ENCODE measurements at places on chromosomes 7 and 10. TPM values are rescaled to one million over a fixed set of nuclear protein-coding genes. Genes with fewer than 3 reads are reported as not detected.

DNA sequence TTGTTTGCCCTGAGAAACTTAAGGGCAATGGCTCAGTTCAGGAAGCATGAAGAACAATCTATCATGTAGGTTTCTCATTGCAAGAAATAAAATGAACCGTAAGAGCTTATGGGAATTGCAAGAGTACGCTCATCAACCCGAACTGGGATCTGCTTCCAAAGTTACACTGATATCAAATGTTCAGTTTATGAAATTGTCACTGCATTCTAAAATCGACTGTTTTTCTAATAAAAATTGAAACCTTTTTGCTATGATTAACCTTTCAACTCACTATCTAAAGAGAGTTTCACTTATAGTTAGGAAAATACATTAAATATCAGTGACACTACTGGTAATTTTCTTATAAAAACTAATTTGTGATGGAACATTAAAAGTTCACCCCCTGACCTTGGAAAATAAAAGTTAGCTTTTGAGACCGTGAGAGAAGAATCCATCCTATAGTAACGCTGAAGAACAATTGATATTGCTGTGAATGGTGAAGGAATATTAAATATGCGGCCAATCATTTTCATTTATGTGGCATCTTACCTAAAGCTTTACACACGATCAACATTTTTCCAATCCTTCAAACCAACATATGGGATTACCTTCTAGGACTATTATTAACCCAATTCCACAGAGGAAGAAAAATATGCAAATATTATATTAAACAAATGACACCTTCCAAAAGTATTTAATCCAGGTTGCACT, 2.2 kb downstream of the MEOX2 start:
- DNase-seq: no peak

GRCh38 chr7:21962677-21963076, 17.0 kb upstream of the CDCA7L start:
- DNase-seq: no peak

GRCh38 chr10:132360766-132361447, 28.9 kb downstream of the LRRC27 start:
- no peak for DNase-seq

DNA sequence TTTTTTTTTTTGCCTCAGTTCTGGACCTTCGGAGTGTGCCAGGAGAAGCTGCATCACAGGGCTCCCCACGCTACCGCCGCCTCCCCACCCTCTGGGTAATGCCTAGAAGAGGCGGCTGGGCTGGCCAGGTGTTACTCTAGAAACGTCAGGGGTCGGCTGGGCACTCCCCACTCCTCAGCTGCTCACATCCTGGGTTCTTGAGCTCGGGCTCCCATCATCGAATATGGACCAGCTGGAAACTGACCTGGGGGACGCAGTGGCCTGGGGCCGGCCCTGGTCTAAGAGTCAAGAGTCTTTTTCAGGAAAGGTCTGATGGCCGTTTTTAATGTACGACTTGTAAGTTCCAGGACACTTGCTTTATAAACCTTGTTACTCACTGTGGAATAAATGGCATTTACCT, 326.5 kb downstream of the WDR37 start:
- DNase-seq: no peak

Gene ATP5MK
- 397 TPM for total RNA-seq

DNA sequence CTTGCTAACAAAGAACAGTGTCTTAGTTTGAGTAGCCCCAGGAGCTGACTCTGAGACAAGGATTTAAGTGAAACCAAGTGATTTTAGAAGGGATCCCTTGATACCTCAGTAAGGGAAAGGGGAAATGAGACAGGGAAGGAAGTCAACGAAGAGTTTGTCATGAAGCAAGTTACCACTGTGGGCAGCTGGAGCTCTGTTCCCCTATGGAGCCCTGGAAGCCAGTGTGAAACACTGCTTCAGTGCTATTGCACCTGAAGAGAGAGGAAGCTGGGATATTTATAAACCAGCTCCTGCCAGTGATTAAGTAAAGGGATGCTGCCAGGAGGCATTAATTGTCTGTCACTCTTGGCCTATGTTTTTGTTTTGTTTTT, 58.9 kb upstream of the WAPL start:
- no peak for DNase-seq

GRCh38 chr7:1787241-1787640, 117.2 kb downstream of the ELFN1 start:
- DNase-seq: no peak

- no peak for DNase-seq
These were observed 33.7 kb downstream of the AP5Z1 start for GRCh38 chr7:4809091-4809591.

Gene LRWD1
- 28.2 TPM for total RNA-seq

Gene LRRC17
- 34.6 TPM for total RNA-seq

Gene TMEM139
- total RNA-seq: not detected

- peak; percentile 70 for DNase-seq
These were observed 29.6 kb upstream of the AKR1C2 start for GRCh38 chr10:5033061-5033778.

DNA sequence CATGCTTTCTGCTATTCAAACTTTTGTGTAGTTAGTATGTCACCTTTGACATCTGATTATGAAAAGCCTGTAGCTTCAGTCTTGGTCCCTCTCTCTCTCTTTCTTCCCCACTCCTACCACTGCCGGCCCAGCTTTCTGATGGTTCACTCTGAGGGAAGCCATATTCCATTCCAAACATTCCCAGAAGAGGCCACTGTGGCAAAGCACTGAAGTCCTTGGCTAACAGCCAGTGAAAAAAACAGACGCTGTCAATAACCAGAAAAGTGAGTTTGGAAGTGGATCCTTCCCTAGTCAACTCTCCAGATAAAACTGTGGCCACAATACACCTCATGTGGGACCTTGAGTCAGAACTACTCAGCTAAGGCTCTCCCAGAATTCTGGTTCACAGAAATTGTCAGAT, 950.7 kb upstream of the PHF14 start:
- no peak for DNase-seq

DNA sequence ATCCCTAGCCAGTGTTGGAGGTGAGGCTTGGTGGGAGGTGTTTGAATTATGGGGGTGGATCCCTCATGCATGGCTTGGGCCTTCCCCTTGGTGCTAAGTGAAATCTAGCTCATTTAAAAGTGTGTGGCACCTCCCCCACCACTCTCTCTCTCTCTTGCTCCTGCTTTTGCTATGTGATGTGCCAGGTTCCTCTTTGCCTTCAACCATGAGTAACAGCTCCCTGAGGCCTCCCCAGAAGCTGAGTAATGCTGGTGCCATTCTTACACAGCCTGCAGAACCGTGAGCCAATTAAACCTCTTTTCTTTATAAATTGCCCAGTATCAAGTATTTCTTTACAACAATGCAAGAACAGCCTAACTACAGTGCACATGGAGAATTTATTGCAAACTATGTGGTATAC, 188.8 kb upstream of the POT1 start:
- no peak for DNase-seq

Gene SPDYE1
- not detected for total RNA-seq

DNA sequence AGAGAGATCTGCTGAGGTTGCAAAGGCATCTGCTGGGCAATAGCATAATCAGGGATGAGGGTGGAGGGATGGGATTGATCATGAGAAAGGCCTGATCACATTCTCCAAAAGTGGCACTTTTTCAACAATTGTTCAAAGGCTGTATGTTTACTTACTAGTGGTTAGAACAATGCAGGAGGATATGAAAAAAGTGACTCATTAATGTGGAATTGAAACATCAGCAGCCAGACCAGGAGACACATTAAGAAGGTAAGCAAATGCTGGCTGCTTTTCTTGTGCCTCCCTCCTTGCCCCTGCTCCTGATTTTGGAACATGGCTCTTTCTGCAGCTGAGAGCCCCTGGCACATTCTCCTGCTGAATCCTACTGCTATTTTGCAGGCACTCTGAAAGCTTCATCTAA, 63.5 kb downstream of the FAM204A start:
- no peak for DNase-seq

- DNase-seq: no peak
These were observed 112.9 kb upstream of the ZNF746 start for GRCh38 chr7:149610441-149611011.

DNA sequence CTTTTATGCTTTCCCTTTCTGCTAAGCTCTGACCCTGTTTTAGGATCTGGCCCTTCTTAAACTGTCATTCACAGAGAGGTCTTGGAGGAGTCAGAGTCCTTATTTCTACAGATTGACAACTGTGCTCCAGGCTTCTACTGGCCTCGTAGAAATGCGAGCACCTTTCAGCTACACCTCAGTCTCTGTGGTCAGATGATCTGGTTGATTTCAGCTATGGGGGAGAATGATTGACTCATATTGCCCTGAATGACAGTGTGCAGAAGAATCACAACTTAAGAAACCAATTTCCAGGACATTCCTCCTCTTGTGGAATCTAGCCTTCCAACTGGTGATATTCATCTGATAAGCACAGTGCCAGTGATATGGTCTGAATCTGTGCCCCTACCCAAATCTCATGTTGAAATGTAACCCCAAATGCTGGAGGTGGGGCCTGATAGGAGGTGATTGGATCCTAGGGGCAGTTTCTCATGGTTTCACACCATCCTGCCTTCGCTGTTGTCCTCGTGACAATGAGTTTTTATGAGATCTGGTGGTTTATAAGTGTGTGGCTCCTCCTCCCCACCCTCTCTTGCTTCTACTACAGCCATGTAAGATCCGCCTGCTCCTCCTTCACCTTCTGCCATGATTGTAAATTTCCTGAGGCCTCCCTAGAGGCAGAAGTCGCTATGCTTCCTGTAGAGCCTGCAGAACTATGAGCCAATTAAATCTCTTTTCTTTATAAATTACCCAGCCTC, 14.0 kb upstream of the CYP3A7 start:
- DNase-seq: no peak

DNA sequence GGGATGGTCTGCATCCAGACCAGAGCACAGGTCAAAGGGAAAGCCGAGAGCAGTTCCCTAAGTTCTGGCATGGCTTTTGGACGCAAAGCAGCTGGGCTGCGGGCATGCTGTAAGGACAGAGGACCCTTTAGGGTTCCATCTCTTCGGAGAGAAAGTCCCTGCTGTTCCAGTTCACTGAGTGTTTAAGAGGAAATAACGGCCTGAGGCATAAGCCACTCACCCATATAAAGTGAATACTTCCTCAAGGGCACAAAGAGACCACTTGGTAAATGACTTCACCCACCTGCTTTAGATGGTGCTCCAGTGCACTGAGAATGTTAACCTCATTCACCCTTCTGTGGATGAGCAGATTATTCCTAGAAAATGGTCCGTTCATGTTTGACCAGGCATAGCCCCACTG, 586.7 kb upstream of the GALNT17 start:
- DNase-seq: no peak

- no peak for DNase-seq
These were observed 75.8 kb upstream of the EN2 start for GRCh38 chr7:155381852-155382801.

GRCh38 chr10:87593702-87594101, 66.0 kb upstream of the PAPSS2 start:
- no peak for DNase-seq

- DNase-seq: no peak
These were observed 71.1 kb downstream of the SAMD9 start for GRCh38 chr7:93046641-93047040.

Gene CCDC146
- total RNA-seq: 0.44 TPM

- DNase-seq: no peak
These were observed 32.9 kb upstream of the CHST3 start for GRCh38 chr10:71931295-71931694.

- DNase-seq: no peak
These were observed 19.5 kb upstream of the PPP2R2D start for GRCh38 chr10:131881104-131881880.

GRCh38 chr10:15700078-15700674, 19.5 kb downstream of the ITGA8 start:
- DNase-seq: no peak

- no peak for DNase-seq
These were observed 217.1 kb downstream of the PHTF2 start for GRCh38 chr7:78015574-78016260.

Gene SKIDA1
- 0.50 TPM for total RNA-seq

DNA sequence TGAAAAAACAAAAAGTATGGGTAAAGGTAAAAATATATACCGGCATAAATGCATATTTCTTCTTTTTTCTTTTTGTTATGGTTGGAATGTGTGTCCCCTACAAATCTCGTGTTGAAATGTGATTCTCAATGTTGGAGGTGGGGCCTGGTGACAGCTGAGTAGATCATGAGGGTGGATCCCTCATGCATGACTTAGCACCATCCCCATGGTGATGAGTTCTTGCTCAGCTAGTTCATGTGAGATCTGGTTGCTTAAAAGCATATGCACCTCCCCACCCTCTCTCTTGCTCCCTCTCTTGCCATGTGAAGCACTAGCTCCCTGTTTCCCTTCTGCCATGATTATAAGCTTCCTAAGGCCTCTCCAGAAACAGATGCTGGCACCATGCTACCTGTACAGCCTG, 93.3 kb downstream of the HYCC1 start:
- DNase-seq: no peak

- no peak for DNase-seq
These were observed 174.1 kb upstream of the GPR26 start for GRCh38 chr10:123492016-123492415.

DNA sequence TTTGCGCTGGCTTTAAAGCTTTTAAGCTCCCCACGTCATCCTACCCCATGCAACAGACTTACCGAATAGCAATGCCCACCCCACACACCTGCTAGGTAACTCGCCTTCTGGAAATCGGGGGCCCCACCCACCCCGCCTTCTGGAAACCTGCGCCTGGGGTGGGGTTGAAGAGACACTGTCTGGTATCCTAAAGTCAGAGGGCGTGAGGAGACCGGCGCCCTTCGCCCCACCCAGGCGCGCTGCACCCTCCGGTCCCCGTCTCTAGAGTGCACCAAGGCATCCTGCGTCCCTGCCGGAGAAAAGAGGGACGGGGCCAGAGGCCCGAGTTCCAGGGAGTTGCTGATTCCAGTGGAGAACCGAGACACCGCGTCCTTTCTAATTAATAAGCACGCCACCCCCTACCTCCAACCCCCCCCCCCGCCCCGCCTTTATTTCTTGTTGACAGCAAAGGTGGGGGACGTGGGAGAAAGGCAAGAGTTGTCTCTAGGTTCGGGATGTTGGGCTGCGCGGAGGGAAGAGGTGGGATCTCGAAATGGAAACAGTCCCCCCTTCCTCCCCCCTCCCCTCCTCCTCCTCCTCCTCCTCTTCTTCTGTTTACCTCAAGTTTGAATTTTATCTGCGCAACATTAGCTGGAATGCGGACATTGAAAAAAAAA, 220.9 kb upstream of the MKLN1 start:
- DNase-seq: peak; percentile 25
